ENCODE measurements at places on chromosomes 1 and 21.
A peak's percentile ranks its signal among the peaks of the same experiment; 100 is the strongest.

DNA sequence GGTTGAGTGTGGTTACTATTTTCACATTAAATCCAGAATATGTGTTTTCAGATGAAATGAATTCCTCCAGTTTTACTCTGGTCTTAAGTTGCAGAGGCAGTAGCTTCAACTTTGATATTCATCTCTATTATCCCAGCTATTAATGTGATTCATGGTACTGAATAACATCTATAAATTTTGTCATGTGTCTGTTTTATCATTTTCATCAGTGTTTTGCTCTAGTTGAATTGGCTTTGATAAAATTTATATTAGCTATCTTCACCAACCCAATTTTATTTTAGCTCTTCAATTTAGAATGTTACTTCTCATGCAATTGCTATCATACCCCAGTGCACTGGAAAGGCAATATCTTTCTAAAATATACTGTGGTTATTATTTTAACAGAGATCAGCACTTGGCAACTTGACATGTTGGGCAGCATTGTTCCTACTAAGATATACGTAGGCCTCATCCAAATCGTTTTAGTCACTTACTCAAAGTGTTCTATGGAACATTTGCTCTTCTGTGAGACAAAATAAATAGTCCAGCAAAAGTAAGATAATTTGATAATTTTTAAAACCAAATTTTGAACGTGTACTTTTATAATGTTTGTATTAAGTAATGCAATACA is 184.3 kb downstream of the NCAM2 start:
- DNase-seq: no peak

DNA sequence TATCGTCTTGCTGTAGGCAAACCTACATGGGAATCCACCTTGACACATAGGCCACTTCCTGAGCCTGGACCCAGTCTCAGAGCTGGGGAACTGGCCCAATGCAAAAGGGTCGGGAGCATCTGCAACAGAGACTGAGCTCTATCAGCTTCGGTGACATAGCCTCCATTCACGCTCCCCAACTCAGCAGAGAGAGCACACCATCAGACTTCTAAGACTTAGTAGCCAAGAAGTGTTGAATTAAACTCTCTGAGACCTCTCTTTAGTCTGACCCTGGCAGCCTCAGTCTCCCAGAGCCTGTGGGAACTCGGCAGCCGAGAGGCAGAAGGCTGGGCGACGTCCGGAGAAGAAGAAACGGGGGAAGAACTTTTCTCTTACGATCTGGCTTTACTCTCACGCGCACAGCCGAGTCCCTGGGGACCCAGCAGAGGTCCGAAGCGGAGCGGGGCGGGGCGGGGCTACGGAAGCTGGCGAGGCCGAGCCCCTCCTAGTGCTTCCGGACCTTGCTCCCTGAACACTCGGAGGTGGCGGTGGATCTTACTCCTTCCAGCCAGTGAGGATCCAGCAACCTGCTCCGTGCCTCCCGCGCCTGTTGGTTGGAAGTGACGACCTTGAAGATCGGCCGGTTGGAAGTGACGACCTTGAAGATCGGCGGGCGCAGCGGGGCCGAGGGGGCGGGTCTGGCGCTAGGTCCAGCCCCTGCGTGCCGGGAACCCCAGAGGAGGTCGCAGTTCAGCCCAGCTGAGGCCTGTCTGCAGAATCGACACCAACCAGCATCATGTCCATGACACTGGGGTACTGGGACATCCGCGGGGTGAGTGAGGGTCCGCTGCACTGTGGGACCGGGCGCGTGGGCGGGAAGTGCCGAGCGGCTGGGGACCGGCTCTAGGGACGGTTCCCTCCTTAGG is at the start of gene GSTM4:
GSTM4 (plus strand) TSS at position 485 of the 905 bp plus-strand sequence; CDS start at position 776, 291 bp downstream.
- DNase-seq: peak; percentile 38

DNA sequence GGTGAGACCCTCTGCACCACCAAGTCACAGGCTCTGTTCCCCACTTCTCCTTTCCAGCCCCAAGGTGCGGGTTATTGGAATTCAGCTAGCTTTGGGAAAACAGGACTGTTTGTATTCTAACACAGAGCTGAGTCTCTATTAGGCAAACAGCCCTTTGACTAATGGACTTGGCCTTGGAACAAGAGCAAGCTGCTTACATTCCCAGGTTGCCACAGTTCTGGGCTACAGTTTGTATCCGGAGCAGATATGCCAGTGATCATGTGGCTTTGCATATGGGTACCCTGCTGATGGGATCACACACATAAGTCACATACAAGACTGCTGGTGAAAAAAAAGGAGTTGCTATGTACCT is 110.5 kb upstream of the COA6 start:
- no peak for DNase-seq

- no peak for DNase-seq
These were observed 2.1 kb upstream of the EFNA1 start for GRCh38 chr1:155125511-155125945.

DNA sequence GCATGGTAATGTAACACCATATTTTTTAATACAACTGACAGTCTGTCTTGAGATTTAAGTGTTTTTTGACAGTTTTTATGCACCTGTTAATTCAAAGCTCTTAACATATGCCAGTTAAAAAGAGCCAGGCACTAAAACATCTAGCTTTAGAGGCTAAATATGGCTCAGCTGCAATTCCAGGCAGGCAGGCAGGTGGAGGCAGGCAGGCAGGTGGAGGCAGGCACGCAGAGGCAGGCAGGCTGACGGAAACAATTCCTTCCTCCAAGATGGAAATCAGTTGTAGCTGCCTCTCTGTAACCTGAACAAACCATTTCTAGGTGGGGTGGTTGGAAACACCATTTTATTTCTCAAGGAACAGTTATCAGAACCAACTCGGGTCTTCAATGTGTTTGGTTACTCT is 51.2 kb downstream of the GORAB start:
- DNase-seq: no peak

- DNase-seq: no peak
These were observed 2.4 kb downstream of the MYBPHL start for GRCh38 chr1:109304226-109304920.

DNA sequence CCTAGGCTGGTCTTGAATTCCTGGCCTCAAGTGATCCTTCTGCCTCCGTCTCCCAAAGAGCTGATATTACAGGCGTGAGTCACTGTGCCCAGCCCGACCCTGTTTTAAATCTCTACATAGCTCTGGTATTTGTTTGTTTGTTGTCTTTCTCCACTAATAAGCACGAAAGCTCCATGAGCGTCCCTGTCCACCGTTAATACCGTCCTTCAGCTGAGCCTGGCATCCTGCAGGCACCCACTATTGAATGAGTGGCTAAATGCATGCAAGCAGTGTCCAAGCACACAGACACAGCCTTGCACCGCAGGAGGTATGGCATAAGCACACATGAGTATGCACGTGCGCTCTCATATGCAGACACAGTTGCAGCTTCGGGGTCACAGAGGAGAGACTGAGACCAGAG is 4.5 kb upstream of the COL16A1 start:
- no peak for DNase-seq

- DNase-seq: no peak
These were observed 27.8 kb downstream of the ECE1 start for GRCh38 chr1:21262293-21263051.

DNA sequence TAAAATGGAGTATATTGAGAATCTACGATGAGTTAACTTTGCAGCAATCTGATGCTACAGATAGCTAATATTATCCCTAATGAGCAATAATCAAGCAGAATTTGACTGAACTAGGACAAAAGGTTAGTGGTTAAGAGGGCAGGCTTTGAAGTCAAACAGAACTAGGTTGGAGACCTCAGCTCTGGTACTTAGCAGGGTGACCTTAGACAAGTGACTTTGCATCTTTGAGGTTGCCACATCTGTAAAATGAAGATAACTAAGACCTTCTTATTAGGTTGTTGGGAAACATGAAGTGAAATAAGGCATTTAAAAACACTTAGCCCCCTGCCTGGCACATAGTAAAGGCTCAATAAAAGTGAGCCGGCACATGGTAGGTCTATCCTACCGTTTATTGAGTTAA is 4.3 kb upstream of the FUCA1 start:
- no peak for DNase-seq

DNA sequence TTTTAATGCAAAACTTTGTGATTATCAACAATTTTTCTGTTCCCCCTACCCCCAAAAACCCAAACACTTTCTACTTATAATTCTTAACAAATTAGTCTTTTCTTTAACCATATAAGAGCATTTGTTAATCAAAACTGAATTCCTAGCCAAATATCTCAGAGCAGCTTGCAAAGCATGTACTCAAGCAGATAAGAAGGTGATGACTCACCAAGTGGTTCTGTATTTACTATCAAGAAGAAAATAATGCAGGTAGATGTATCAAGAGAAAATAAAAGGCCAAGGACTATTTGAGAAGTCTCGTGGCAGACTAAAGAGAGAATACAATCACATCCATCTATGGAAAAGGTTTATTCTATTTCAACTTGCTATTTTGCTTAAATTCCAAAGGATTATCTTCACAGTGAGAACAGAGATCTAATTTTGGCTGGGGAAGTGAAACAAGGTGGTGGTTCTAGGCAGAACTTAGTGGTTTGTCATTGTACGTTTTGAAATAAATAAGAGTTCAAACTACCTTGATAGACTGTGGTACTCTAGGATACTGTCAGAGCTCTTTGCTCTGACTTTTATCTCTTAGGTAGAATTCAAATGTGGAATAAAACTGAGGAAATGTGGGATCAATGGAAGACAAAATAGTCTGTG is 94.7 kb upstream of the NRIP1 start:
- no peak for DNase-seq

- DNase-seq: no peak
These were observed 933 bp downstream of the C1orf35 start for GRCh38 chr1:228101994-228102790.

- DNase-seq: no peak
These were observed 7.7 kb upstream of the KCNE1 start for GRCh38 chr21:34519694-34520093.

- no peak for DNase-seq
These were observed 498.4 kb upstream of the USP24 start for GRCh38 chr1:55713516-55713915.

DNA sequence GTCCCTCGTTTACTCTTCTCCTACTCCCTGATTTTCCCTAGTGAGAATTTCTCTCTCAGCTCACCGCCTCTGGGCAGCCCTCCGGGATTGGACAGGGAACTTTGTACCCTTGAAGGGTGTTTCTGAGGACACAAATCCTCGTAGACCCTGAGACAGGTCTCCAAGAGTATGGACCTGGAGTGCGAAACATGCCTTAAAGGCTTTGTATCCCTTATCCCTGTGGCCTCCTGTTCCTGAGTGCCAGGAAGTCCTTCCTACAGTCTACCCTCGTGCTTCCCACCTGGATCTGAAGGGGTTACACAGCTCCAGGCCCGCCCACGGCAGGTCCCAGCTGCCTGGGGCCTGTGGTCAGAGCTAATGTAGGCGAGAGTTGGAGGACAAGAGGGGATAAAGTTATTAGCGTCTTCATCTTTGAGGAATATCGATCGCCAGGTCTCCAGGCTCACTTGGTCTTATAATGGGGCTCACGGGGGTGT is 7.6 kb upstream of the PEAR1 start:
- DNase-seq: no peak

GRCh38 chr1:184449916-184450315 is 63.1 kb downstream of the C1orf21 start:
- no peak for DNase-seq

GRCh38 chr1:3470650-3471355 is 16.3 kb downstream of the ARHGEF16 start:
- no peak for DNase-seq

DNA sequence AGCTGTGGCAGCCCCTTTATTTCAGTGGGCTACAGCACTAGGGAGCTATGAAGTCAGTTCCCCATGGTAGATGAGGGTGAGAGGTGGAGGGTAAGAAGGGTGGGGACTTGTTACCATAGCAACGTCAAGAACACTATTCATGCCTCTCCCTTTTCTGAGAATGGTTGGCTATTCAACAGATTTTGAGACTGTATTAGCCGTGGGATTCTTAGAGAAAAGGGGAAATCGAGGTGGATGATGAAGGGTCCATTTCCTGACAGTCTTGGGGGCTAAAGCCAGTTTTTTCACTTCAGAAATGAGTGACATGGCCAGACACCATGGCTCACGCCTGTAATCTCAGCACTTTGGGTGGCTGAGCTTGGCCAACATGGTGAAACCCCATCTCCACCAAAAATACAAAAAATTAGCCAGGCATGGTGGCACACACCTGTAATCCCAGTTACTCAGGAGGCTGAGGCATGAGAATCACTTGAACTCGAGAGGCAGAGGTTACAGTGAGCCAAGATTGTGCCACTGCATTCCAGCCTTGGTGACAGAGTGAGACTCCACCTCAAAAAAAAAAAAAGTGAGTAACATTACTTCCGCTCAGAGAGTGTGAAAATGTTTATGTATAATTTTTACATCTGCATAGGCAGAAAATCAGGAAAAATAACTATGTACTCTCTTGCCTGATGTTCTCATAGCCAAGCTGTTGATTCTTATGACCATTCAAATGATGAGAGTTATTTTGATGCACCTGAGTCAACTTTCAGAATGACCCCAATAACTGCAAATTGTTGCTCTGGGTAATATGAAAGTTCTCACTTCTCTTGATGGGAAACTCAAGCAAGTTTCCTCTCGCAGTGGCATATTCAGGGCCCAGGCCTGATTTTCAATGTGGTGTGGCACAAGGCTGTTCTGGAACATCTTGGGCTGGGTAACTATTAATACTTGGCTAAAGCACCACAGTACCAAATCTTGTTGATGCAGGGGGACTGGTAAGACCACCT is 23.2 kb upstream of the RGSL1 start:
- DNase-seq: no peak

- DNase-seq: no peak
These were observed 33.9 kb upstream of the COL18A1 start for GRCh38 chr21:45371081-45371480.

DNA sequence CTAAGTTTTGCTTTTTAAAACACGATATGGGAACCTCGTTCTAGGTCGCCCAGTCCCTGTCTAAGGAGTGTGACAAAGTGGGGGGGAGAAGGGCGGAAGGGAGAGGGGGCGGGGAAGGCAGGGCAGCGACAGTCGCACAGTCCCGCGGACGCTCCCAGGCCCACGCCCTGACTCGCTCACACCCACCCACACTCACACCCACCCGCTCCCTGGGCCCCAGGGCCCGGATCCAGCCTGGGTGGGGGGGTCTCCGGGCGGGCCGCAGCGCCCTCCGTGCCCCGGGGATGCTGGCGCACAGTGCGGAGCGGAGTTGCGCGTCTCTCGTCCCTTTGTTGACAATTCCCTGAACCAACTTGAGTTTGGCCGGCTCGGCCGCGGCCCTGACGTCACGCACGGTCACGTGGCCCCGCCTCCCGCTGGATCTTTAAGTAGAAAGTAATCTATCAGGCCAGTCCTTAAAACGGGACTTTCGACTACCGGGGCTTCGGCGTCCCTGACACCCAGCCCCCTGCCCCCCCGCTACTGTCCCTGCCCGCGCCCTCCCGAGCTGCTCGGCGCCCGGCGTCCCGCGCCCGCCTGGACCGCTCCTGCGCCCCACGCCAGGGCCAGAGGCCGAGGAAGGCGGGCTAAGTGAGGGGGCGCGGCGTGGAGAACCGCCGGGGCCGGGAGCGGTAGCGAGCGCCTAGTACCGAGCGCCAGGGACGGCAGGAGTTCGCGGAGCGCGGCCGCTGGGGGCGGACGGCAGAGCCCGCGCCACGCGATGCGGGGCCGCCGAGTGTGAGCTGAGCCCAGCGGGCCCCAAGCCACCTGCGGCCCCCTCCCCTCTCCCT is at the start of gene FOXD3:
FOXD3 (plus strand) TSS at position 454 of the 830 bp plus-strand sequence. CDS start 492 bp downstream, outside the sequence.
- peak; percentile 37 for DNase-seq

Data from NCI-H748 treated with DMSO at 0.1 percent for 48 hours (cell line).